ENCODE measurements at places on chromosomes 16 and 17. TPM values are rescaled to one million over a fixed set of nuclear protein-coding genes. Genes with fewer than 3 reads are reported as not detected.

OTOP3 gene
- total RNA-seq: not detected

MAZ gene
- 290 TPM for total RNA-seq

KRTAP3-2 gene
- not detected for total RNA-seq

PRSS8 gene
- not detected for total RNA-seq

CRHR1 gene
- not detected for total RNA-seq

CORO6 gene
- 24.8 TPM for total RNA-seq

TUBG2 gene
- total RNA-seq: 9.1 TPM

SLC38A8 gene
- total RNA-seq: not detected

GLOD4 gene
- total RNA-seq: 61.1 TPM

TGFB1I1 gene
- total RNA-seq: not detected

ABCC11 gene
- total RNA-seq: 0.24 TPM

Measured in activated naive CD4-positive, alpha-beta T cell treated with anti-CD3 and anti-CD28 coated beads for 36 hours (primary cell).